Colonic mucosa (tissue), 4 donors: ENCODE measurements at places on chromosomes 7 and 10. TPM values are rescaled to one million over a fixed set of nuclear protein-coding genes. Genes with fewer than 3 reads are reported as not detected.

The PRKG1 gene
- total RNA-seq = 16.6 TPM

The CALD1 gene
- total RNA-seq = 193 TPM

The NRCAM gene
- 1.1 TPM for total RNA-seq

The OIT3 gene
- total RNA-seq = 0.15 TPM

DNA sequence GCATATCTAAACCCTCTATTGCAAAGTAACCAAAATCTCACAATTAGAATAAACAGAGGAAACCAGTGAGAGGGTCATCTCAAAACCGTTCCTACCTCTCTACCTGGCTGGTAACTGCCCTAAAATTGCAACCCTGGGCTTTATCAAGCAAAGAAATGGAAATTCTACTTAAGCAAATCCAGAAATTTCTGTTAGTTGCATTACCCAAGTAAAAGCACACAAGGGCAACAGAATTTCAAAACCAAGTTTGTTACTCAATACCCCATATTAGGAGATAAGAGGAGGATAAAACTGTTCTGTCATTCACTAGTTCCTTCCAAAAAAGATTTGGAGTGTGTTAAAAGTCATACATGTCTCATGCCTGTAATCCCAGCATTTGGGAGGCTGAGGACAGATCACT lies 195.3 kb downstream of the FAM107B start:
- H3K27me3 ChIP-seq = no peaks in the 10 kb centered on the region
- H3K4me3 ChIP-seq = no peak overlapping the region
- DNase-seq = no peak

GRCh38 chr10:62189131-62189530 lies 79.5 kb downstream of the RTKN2 start:
- no peak overlapping the region for H3K27ac ChIP-seq
- H3K4me3 ChIP-seq = no peak overlapping the region
- H3K4me1 ChIP-seq = no peaks in the 10 kb centered on the region
- no peaks in the 10 kb centered on the region for H3K36me3 ChIP-seq

DNA sequence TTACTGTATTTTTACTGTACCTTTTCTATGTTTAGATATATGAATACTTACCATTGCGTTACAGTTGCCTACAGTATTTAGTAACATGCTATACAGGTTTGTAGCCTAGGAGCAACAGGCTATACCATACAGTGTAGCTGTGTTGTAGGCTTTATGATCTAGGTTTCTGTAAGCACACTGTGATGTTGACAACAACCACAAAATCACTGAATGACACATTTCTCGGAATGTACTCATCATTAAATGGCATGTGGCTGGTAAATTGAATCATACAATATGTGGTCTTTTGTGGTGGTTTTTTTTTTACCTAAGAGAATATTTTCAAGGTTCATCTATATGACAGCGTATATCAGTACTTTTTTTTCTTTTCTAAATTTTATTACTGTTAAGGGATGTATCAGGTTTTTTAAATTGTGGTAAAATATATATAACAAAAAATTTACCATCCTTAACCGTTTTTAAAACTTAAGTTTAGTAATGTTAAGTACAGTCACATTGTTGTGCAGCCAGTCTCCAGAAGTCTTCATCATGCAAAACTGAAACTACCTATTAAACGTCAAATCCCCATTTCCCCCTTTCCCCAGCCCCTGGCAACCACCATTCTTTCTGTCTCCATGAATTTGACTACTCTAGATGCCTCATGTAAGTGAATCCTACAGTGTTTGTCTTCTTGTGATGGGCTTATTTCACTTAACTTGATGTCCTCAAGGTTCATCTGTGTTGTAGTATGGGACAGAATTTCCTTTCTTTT lies 21.5 kb downstream of the BTAF1 start:
- H3K36me3 ChIP-seq = no peaks in the 10 kb centered on the region
- no peak overlapping the region for H3K27ac ChIP-seq
- DNase-seq = no peak
- no peaks in the 10 kb centered on the region for H3K27me3 ChIP-seq
- no peak overlapping the region for H3K4me3 ChIP-seq
- H3K4me1 ChIP-seq = no peaks in the 10 kb centered on the region

DNA sequence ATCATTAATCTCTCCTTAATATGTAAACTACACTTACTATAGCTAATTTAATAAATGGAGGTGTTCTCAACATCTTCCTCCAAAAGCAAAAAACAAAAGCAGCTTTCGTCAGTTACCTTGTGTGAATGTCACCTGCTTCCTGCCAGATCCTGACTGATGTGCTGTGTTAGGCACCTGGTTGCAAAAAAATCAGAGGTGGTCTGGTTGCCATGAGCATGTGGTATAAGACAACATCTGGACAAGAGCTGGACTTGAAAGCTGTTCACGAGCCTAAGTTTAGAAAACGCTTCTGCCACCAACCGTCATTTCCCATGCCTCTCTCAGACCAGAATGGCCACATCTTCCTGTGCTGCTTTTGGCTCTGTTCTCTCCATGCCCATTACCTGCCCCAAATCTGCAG lies 42.0 kb upstream of the GGCT start:
- DNase-seq = no peak
- H3K27ac ChIP-seq = no peak overlapping the region
- no peaks in the 10 kb centered on the region for H3K36me3 ChIP-seq
- H3K4me1 ChIP-seq = peaks cover 3% of the 10 kb centered on the region
- no peak overlapping the region for H3K4me3 ChIP-seq
